ENCODE measurements at places on chromosomes 7 and 10.

DNA sequence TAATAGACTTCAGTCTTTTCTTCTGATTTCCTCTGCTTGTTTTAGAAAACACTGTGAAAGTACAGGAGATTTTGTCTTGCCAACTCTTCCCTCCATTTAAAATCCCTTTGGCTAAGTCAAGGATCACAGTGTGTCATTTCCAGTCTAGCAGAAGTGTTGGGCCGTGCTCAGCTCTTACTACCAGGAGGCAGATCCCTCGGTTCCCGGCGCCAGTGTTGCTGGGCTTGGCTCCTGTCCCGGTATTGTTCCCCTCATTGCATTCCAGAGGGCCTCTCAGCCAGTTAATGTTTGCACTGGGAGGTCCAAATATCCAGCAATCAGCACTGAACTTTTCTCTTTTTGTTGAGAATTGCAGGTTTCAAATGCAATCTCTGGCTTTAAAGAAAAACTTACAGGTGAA, 612.1 kb upstream of the MGMT start:
- DNase-seq: no peak

- DNase-seq: no peak
Measured at GRCh38 chr10:106615081-106615480, 549.4 kb downstream of the SORCS1 start.

DNA sequence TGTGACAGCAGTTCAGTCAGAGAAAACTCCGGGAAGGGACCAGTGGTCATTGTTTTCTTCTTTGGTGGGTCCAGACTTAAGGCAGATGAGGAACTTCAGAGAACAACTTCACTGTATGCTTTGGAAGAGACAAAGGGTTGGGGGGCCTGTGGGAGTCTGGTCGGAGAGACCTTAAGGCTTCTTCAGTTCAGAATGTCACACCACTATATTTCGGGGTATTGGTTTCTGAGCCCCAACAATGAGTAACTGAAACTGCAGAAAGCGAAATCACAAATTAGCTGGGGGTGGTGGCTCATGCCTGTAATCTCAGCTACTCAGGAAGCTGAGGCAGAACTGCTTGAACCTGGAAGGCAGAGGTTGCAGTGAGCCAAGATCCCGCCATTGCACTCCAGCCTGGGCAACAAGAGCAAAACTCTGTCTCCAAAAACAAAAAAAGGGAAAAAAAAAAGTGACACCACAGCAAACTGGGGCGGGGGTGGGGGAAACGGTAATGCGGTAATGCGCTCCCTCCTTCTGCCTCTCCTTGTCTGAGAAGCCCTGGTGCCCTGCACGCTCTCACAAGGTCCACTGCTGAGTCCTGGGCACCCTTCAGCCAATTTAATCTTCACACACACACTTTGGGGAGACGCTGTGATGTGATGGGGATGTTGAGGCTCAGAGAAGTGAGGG, 2.2 kb upstream of the ADIRF start:
- no peak for DNase-seq

DNA sequence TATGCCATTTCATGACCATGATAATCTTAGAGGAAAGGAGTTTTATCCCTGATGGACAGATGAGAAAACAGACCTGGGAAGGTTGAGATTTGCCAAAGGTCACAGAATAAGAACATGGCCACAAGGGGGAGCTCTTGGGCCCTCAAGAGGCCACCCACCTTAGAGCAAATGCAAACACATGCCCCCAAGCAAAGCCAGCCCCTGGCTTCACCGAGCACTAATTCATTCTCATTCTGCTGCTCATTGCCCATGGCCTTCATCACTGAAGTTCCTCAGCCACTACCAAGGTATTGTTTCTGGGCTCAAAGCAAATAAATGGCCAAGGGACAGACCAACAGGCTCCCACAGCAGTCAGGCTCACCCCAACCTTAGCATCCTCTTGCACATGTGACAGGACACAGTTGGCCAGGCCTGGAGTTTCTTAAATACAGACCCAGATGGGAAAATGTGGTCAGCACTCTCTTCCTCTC, 44.2 kb downstream of the PDLIM1 start:
- DNase-seq: peak; percentile 12

DNA sequence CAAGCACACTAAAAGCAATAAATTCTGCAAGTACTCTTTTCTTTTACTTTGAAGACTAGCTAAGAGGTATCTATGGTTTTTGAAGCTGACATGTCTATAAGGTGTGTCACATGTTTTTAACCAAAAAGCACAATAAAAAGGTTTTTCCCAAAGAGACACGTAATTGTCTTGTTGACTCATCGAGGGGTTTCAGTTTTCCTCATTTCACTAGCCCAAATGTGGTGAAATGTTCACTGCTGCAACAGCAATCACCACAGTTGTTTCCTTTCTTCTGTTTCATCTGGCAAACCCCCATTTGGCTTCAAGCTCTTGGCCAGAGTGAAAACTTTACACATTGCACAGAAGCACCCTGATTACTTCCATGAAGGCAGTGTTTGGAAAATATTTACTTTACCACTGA, 3.8 kb upstream of the HOXA4 start:
- DNase-seq: no peak

GRCh38 chr10:1516492-1517165, 220.7 kb downstream of the ADARB2 start:
- DNase-seq: no peak

GRCh38 chr10:131162211-131162610, 149.3 kb downstream of the TCERG1L start:
- DNase-seq: no peak

GRCh38 chr10:59718257-59718656, 8.6 kb upstream of the SLC16A9 start:
- DNase-seq: no peak

- no peak for DNase-seq
Measured at GRCh38 chr7:87445897-87446296, 29.6 kb downstream of the ABCB4 start.

DNA sequence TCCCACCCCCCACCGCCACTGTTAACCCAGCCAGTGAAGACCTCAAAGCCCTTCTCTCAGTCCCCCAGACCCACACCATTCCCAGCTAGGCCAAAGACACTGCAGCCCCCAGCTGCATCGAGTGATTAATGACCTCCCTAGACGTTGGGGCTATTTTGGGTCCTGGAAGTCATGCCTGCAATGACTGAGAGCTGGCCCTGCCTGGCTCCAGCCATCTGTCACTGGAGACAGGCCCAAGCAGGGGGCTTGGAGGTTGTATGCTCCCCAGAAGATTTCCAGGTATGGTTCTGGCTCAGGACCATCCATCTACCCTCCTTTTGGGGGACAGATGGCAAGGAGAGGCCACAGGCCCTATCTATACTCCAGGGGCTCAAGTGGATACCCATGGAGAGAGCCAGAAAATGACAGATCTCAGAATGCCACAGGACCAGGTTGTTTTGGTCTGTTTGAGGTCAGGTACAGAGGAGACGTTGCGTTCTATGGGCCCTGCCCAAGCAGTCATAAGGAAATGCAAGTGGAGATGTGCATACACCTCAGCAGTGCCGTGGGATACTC, 5.1 kb downstream of the KCNIP2 start:
- DNase-seq: no peak

- DNase-seq: no peak
Measured at GRCh38 chr10:92544296-92544695, 29.6 kb downstream of the IDE start.

GRCh38 chr7:111224354-111225231, 133.7 kb downstream of the LRRN3 start:
- no peak for DNase-seq

Measured in stimulated activated CD8-positive, alpha-beta memory T cell treated with anti-CD3 and anti-CD28 coated beads, Interleukin-2, amount 100 ng/mL, for 1 hour (primary cell).